Left cardiac atrium (tissue), 4 donors: ENCODE measurements at places on chromosomes 7 and 10. TPM values are rescaled to one million over a fixed set of nuclear protein-coding genes. Genes with fewer than 3 reads are reported as not detected.

NME8 gene
- total RNA-seq, result not detected

PRRT4 gene
- total RNA-seq, result 1.8 TPM

DNA sequence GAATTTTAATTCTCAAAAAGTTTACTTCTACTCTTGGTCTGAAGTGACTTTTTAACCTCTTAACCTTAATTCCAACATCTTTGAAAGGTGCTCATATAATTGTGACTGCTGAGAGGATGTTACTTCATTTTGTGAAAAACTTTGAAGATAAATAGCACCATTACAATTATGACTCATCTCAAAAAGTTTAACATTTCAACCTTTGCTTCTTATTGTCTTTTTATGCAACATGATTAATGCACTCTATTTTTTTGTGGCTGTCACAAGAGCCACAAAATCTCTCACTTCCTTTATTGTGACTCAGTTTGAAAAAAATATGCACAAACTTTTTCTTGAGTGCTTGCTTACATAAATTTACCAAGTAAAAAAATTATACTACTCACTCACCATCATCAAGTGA lies 383.1 kb downstream of the LRRTM3 start:
- DNase-seq, result no peak

GRCh38 chr7:71526106-71526505 lies 394.2 kb downstream of the GALNT17 start:
- no peak for DNase-seq

GRCh38 chr10:63723741-63724140 lies 202.5 kb downstream of the REEP3 start:
- no peak for DNase-seq

DNA sequence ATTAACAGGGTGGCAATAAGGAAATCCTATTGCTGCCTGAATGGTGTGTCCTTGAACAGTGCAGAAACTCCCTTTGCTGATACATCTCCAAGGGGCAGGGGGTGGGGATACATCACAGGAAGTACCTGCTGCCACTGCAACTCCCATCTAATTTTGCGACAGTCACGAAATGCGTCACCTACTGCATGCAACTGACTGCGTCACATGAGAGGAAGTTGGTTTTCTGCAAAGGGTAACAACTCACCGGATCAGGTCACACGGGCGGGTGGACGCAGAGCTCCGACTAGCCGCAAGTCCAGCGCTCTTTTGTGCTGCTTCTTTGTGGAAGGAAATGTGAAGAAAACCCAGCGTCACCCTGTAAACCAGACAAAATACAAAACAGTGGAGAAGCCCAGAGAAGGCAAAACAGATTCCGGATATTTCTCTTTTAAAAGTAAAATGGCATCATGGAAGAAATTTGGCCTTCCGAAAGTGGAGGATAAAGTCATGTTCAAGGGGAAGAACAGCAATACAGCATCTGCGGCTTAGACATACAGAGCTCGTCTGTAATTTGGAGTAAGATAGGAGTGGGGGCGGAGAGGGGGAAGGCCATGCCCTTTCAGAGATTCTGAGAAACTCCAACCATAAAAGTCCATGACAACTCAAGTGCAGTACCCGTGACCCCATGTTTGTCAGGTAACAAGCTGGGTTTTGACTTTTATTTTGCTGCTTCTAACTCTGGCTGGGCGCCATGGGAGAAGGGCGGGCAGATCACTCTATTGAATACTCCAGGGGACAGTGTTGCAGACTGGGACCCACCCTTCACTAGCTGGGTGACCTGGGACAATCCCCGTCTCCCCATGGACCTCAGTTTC lies 32.3 kb upstream of the PLEKHS1 start:
- no peak for DNase-seq

DNA sequence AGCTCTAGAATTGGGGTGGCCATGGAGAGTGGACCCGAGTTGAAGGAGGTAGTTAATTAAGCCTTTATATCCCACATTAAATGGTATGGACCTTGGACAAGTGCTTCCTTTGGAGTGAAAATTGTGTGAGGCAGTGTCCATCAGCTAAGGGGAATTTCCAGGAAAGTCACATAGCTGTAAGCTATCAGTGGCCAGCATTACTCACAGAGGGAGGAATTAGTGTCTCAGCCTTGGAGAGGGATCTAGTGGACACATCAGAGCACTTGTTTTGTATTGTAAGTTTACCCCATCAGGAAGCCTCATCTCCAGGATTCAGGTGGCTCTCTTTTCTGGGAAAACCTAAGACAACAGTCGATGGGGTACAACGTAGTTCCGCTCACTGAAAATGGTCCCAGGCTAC lies 416.7 kb downstream of the TFEC start:
- no peak for DNase-seq

- DNase-seq, result peak; percentile 54
Measured at GRCh38 chr10:24617771-24618396, 105.8 kb downstream of the ARHGAP21 start.

DNA sequence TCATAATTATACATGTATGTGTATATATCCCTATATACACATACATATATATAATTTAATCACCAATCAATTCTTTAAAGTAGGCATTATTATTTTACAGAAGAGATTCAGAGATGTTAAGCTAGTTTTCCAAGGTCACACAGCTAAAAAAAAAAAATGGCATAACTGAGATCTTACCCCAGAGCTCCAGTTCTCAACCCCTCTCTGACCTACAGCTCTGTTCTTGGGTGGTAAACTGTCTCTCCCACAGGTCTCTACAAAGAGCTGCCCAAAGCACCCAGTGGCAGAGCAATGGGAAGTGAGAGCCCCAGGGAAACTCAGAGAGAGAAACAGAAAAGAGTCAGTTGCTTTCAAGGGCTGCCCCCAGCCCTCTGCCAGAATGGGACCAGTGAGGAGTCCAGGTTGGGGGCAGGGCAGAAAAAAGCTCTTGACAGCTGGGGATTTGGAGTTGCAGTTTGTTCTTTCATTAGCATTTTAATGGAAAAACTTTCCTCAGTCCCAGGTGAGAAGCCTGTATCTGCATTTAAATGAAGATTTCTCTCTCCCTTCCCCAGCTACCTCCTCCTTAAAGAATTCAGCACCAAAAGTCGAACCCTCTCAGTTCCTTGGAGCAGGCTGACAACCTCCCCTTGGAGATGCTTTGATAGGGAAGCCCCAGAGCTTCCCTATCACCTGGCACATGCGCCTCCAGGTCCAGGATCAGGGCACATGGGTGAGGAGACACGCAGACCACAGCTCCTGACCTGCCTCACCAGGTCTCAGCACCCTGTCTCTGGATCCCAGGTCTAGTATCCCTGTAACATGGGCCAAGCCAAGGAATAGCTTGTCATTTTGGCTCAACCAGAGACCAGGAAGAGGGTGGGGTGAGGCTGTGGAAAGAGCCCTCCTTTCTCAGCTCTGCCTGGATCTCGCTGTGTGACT lies 388.1 kb downstream of the PLXNA4 start:
- no peak for DNase-seq

- no peak for DNase-seq
Measured at GRCh38 chr7:16084370-16084769, 337.0 kb downstream of the CRPPA start.

DNA sequence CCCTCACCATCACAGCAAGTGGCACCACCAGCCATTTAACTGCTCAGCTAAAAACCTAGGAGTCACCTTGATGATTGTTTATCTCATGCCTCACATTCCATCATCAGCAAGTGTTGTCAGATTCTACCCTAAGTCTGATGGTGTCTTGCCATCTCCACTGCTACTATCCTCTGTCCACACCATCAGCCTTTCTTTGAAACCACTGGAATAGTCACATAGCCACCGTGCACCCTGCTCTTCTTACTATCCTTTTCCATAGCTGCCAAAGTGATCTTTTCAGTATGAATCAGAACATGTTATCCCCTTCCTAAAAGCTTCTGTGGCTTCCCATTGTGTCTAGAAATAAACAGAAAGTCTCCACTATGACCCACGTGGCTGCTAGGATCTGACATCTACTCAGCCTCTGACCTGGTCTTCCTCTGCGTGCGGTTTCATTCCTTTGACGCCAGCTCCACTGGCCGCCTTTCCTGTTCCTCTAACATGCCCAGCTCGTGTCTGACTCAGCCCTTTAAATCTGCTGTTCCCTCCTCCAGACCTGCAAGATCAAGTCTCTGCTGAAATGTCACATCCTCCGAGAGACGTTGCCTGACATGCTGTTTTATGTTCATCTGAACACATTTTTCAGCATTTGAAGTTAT lies 16.5 kb upstream of the CHN2 start:
- peak; percentile 69 for DNase-seq

DNA sequence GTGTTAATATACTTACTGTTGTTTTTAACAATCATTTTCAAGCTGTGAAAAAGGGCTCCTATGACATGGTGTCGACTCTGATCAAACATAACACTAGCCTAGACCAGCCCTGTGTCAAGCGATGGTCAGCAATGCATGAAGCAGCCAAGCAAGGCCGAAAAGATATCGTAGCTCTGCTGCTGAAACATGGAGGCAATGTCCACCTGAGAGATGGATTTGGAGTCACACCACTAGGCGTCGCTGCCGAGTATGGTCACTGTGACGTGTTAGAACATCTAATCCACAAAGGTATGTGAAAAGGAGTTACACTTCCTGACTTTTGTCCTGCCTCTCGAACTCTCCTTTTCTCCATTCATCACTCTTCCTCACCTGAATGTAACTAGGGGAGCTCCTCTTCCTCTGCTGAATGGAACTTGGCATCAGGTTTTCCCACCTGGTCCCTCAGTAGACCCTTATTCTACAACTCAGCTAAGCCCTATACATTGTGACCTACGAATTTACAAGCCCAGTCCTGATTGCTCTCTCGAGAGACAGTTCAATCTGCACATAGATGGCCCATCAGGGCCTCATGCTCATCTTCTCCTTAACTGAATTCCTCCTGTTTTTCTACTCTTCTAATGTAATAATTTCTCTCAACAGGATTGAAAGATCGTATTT lies 23.0 kb downstream of the ASB15 start:
- peak; percentile 46 for DNase-seq

GRCh38 chr10:69895759-69896158 lies 94.1 kb downstream of the COL13A1 start:
- no peak for DNase-seq
